ENCODE measurements at places on chromosomes 13 and 19.

DNA sequence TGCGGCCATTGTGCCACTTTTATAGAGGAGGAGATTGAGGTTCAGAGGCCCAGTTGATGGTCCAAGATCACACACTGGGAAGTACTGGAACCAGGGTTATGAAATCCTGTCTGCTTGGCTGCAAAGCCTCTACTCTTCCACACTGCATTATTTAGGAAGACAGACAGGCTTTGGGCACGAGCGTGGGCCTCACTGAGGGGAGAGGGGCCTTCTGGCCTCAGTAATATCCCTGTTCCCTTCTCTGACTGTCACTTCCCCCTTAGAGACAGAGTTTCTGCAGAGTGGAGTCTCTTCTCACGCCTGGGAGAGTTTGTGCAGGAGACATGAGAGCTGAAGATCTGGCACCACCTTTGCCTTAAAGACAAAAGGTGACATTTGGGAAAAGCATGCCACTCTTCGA, 49.0 kb upstream of the PNMA8B start:
- DNase-seq: no peak

- no peak for DNase-seq
Observed at GRCh38 chr13:68050761-68051160, 820.6 kb upstream of the PCDH9 start.

GRCh38 chr19:47404334-47405196, 14.8 kb downstream of the MEIS3 start:
- no peak for DNase-seq

GRCh38 chr13:26628706-26629105, 71.2 kb downstream of the WASF3 start:
- DNase-seq: no peak

GRCh38 chr13:43388282-43389034, 365.1 kb downstream of the DNAJC15 start:
- DNase-seq: no peak

- no peak for DNase-seq
Observed at GRCh38 chr19:46746281-46747057, at the start of gene STRN4. Gene STRN4, minus strand, starts transcription at chr19:46746450. Its CDS starts 20 bp downstream, at chr19:46746430.

DNA sequence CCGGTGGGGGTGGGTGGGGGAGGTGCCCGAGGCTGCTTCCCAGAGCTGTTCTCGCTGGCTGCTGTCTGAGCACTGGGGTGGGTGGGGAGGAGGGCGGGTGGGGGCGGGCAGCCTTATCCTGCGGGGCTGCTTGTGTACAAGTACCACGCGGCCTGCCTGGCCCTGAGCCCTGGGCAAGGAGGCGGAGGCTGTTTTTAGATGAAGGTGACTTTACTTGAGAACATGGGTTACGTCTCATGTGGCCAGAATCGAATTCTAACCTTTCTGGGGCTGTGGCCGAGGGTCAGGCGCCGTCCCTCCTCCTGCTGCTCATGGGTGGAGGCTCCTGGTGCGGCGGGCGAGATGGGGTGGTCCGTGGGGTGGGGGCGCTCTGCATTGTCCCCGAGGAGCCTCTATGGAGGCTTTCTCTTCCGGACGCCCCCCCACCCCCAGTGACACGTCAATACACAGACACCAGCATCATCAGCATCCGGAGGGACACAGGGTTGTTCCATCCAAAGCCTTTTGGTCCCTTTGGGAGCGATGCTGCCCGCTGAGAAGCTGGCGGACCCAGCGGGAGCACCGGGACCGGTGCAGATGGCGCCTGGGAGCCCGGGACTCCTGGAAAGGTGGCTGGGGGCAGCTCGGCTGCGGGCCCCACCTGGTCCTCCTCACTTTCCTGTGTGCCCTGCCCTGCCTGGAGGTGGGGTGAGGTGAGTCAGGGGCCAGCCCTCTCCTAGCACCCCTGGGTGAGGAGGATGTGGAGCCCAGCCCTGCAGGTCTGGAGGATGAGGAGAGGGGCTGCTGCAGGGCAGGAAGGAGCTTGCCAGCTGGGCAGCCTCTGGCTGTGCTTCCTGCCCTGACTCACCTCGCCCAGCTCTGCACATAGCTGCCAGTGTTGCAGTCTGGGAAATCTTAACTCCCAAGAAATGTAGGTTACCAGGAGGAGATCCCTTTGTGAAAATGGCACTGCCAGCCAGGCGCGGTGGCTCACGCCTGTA, 3.4 kb downstream of the BSG start:
- DNase-seq: no peak

DNA sequence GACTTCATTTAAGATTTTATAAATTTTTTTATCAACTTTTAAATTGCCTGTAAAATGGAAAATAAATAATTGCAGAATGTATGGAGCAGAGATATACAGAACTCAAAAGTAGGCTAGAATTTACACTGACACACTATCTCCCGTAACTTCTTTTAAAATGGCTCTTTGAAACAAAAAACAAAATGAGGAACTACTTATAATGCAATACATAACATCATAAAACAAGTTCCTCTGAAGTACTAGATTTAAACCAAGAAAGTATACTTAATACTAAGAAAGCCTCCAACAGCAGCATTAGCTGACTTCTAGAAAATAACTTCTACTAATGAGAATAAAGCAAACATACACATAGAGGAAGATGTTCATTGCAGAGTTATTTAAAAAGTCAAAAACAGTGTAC, 17.0 kb downstream of the RBM26 start:
- no peak for DNase-seq

DNA sequence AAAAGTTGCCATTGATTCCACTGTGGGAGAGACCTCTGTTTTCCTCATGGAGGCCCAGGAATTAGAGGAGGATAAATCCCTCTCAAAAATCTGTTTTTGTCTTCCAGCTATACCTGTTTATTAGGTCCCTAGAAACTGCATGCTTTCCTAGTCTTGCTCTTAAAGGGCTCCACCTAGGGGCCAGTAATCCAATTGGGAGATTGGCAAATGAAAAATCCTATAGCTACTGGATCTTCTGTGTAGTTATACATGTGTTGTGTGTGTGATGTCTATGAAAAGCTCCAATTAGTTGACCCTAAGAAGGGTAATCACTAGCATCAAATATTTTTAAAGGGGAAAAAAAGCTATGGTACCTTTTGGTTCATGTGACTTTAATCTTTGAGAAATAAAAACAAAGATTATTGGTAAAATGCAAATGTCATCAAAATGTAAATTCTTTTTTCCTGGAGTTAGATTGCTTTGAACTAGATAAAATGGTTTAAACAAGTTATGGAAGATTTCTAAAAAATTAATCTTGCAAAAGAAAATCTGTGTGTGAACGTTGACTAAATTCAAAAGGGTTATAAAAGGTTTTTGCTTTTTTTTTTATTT, 63.4 kb upstream of the C1QTNF9B start:
- peak; percentile 79 for DNase-seq

DNA sequence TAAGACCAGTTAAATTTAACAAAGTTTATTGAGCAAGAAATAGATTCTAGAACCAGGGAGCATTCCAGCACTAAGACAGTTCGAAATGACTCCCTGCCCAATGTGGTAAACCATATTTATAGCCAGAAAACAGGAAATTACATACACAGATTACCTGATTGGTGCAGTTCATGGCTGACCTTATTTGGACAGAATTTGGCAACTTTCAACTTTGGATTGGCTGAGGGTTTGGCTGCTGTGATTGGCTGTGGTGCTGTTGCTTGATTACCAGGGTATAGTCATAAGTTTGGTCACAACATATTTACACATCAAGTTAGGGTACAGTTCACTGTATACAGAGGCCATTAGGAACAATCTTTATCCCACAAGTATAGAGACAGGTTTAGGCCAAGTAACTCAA, 984.8 kb upstream of the MIR17HG start:
- no peak for DNase-seq

- no peak for DNase-seq
Observed at GRCh38 chr19:51079481-51080110, 3.1 kb downstream of the KLK14 start.

- no peak for DNase-seq
Observed at GRCh38 chr19:40521276-40521675, 54.5 kb downstream of the SPTBN4 start.

DNA sequence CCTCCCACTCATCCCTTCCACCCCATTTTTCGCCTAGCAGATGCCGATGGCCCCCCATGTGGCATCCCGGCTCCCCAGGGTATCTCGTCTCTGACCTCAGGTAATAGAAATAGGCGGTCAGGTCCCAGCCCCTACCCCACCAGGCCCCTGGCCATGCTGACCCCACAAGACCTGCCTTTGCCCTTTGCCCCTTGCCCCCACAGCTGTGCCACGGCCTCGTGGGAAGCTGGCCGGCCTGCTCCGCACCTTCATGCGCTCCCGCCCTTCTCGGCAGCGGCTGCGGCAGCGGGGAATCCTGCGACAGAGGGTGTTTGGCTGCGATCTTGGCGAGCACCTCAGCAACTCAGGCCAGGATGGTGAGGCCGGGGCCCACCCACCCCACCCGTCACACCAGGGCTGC, 5.4 kb downstream of the ARHGAP33 start:
- DNase-seq: no peak

Data from pons (tissue), 1 donor.